ENCODE measurements at places on chromosomes 1 and 21. TPM values are rescaled to one million over a fixed set of nuclear protein-coding genes. Genes with fewer than 3 reads are reported as not detected.

DNA sequence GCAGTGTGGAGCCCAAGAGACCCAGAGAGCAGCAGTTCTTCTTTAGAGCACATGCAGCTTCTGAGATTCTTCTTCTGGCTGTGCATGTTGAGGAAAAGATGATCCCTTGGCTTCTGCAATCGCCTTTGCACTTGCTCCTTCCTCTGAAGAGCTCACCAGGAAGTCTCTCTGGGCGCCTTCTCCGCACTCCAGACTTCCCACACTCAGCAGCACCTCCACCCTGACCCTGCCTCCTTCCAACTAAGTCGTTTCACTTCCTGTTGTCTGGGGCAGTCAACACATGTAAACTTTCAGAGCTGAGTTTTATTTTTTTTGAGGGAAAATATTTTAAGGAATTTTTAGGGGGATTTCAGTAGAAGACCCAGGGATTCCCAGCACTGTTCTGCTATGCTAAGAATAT is 73.4 kb upstream of the F3 start:
- DNase-seq = peak; percentile 76

The LCE1B gene
- not detected for total RNA-seq

DNA sequence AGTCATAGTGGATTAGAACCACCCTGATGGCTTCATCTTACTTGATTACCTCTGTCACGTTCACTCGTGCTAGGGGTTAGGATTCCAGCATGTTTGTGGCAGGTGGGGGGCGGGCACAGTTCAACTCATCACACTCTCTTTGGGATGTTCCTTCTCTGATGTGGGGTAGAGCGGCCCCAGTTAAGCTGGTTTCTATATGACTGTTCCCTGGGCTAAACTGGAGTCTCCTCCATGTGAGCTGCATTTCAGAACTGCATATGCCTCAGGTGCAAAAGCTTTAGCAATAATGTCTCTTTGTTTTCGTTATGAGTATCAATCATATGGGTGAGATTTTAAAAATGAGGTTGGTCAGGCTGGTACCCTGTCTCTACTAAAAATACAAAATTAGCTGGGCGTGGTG is 393.2 kb downstream of the RPS6KC1 start:
- DNase-seq = no peak

The KCNJ10 gene
- total RNA-seq = 0.23 TPM

The PFKL gene
- total RNA-seq = 150 TPM
